ENCODE measurements at places on chromosomes 5 and 9.

DNA sequence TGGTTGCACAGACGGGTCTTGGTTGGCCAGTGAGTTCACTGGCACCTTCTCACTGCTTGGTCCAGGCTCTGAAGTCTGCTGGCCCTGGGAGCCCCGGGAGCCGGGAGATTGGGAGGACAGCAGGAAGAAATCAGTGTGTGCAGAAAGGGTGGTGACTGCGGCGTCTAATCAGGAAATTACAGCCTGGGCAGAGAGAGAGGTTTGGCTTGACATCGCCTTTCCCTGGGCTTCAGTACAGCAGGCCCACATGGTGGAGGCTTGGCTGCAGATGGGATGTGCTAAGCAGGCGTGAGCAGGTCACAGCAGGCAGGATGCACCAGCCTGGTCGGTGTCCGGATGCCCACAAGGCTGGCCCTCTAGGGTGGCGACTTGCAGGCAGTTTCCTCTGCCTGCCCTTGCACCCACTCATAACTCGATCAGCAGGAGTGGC is 17.2 kb downstream of the PITX1 start:
- DNase-seq = no peak

DNA sequence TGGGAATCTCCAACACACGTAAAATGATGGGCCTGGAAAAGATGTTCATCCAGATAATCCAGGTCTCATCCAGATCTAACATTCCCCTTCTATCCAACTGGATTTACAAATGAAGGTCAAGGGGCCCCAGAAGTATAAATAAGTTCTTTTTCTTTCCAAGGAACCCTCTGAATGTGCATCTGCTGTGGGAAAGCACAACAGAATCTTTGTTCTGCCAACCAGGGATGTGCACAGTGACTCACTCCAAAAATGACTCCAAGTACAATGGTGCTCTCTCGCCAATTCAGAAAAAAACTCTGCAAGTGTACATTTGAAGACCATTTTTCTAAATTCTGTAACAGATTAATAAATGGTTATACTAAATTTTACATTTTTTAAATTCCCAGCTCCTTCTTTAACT is 12.4 kb downstream of the RAPGEF6 start:
- no peak for DNase-seq

DNA sequence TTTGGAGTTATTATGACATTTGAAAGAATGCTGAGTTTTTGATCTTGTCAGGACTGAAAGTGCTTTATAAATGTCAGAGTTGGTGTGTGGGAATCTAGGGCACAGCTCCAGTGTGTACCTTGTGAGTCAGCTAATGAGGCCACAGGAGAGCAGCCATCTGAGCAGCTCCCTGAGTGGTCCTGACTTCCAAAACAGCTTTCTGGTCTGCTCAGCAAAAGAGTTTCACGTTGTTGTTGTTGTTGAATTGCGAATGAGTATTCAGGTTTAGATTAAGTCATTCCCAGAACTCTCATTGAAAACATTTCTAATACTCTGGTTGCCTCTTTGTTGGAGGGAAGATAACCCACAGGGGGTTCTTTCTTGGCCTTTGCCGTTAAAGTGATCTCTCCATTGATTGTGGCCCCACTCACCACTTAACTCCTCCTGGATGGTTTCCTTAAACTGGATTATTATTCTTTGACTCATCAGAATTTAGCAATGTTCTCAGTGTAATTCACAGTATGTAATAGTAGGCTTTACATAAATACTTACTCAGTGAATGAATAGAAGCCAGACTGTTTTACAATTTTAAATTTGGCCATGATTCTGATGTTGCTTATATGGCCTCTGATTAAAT is 125.1 kb upstream of the SGCD start:
- no peak for DNase-seq

- DNase-seq = no peak
Measured at GRCh38 chr5:139671096-139671841, 23.1 kb downstream of the CXXC5 start.

- DNase-seq = no peak
Measured at GRCh38 chr9:136624184-136624951, 38.3 kb upstream of the EGFL7 start.

Measured in activated CD8-positive, alpha-beta memory T cell treated with anti-CD3 and anti-CD28 coated beads for 1 hour (primary cell).